Lower lobe of right lung (tissue), 2 donors: ENCODE measurements at places on chromosomes 2 and 18.

DNA sequence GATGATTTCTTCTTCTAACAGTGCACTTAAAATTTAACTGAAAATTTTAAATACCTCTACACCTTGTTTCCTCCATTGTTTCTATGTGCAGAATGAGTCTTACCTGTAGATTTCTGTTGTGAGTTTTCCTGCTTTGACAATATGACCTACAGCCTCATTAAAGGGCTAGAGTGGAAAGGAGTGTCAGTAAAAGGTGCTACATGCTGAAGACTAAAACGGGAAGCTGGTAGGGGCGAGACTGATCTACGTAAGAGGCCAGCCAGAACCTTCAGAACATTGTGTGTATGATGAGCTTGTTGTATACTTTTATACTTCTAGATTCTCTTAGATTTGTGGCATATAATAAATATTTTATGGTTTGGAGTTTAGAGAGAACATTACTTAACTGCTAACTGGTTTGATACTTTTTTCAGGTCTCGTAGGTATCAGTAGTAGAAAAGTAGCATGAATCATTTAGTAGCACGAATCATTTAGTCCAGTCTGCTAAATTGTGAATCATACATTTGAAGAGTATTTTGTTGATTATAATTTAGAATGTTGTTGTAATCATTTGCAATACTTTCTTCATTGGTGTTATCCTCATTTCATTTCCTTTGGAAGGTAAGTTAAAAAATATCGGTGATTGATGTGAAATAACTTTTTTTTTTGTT, 14.3 kb downstream of the INSIG2 start:
- DNase-seq = no peak

- peak; percentile 41 for DNase-seq
These were observed at the start of gene FAM237A for GRCh38 chr2:206642075-206643025. FAM237A (plus strand) TSS chr2:206642487; CDS start chr2:206644237, 1,750 bp downstream.

GRCh38 chr2:240162531-240162930, 22.1 kb upstream of the OTOS start:
- DNase-seq = peak; percentile 20

DNA sequence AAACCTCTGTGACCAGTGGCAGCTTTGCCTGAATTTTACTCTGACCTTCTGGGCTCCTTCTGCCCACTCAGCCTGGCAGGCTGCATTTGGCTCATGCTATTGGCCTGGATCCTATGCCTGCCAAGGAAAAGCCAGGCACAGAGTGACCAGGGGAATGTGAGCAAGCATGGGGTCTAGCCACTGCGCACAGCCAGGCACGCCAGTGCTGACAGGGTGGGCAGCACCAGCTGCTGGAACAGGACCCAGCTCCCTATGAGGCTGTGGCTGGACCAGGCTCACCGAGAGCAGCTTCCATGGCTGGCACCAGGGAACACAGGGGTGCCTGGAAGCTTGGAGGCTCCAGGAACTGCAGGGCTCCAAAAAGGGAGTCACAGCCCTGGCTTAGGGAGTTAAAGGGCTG, 311.5 kb upstream of the SYT4 start:
- DNase-seq = no peak

DNA sequence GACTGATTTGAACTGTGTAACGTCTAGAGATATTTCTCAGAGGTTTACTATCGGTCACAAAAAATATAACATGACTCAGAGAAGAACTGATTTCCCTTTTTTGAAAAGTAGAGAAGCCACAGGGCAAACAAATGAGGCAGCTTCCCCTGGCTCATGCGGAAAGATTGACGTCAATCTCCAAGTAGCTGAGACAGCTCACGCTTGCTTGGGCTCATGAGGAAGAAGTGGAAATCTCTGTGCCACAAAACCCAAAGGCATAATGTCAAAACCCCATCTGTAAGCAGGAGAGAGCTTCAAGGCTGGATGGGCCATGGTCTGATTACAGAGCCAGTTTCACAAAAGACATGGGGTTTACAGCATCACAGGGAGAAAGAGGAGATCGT, 188.1 kb downstream of the ARL4C start:
- no peak for DNase-seq
